ENCODE measurements at places on chromosomes 16 and 17.

DNA sequence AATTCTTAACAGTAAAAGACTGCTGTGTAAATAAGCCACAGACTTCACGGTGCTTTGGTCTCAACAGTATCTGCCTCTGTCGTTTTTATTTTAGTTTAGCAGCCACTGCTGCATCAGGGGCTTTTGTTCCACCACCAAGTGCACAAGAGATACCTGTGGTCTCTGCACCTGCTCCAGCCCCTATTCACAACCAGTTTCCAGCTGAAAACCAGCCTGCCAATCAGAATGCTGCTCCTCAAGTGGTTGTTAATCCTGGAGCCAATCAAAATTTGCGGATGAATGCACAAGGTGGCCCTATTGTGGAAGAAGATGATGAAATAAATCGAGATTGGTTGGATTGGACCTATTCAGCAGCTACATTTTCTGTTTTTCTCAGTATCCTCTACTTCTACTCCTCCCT is 7.9 kb downstream of the HERPUD1 start:
- DNase-seq, result no peak

GRCh38 chr17:60095830-60096229 is 17.1 kb upstream of the HEATR6 start:
- no peak for DNase-seq

- no peak for DNase-seq
Observed at GRCh38 chr17:63976702-63977101, 4.0 kb upstream of the SCN4A start.

- no peak for DNase-seq
Observed at GRCh38 chr17:41664587-41665565, 23.8 kb upstream of the EIF1 start.

GRCh38 chr17:81930142-81931125 is 2.9 kb upstream of the MAFG start:
- DNase-seq, result no peak

GRCh38 chr17:50668025-50668837 is 33.5 kb downstream of the ABCC3 start:
- DNase-seq, result no peak

DNA sequence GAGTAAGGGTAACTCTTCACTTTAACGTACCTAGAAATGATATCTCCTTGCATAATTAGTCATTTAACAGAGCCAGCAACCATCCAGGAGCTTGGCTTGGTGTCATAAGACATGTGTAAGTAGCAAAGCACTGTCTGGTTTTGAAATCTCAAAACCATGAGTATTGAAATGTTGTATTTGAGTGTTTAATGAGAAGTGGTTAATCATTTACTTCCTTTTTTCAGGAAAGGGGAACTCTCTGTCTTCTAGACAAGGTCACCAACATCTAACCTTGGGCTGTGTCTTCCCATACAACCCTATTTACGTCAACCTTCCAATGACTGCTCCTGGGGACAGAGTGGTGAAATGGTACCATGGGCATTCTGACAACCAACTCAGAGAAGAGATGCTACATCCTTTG is 27.1 kb downstream of the PMP22 start:
- DNase-seq, result no peak

GRCh38 chr17:36566081-36566480 is 21.4 kb downstream of the GGNBP2 start:
- no peak for DNase-seq

DNA sequence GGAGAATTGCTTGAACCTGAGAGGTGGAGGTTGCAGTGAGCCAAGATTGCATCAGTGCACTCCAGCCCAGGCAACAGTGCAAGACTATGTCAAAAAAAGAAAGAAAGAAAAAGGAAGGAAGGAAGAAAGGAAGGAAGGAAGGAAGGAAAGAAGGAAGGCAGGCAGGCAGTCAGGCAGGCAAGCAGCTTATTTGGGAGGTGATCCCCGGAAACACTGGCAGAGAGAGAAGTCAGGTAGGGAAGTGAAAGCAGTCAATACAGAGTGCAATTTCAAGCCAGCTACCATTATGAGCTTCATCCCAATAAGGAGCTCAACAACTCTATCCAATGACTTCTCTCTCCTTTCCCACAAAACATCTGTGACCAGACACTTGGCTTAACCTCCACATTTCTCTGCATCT is 83.0 kb upstream of the TBC1D3K start:
- DNase-seq, result no peak

- no peak for DNase-seq
Observed at GRCh38 chr16:55542459-55543082, 23.9 kb upstream of the CAPNS2 start.

DNA sequence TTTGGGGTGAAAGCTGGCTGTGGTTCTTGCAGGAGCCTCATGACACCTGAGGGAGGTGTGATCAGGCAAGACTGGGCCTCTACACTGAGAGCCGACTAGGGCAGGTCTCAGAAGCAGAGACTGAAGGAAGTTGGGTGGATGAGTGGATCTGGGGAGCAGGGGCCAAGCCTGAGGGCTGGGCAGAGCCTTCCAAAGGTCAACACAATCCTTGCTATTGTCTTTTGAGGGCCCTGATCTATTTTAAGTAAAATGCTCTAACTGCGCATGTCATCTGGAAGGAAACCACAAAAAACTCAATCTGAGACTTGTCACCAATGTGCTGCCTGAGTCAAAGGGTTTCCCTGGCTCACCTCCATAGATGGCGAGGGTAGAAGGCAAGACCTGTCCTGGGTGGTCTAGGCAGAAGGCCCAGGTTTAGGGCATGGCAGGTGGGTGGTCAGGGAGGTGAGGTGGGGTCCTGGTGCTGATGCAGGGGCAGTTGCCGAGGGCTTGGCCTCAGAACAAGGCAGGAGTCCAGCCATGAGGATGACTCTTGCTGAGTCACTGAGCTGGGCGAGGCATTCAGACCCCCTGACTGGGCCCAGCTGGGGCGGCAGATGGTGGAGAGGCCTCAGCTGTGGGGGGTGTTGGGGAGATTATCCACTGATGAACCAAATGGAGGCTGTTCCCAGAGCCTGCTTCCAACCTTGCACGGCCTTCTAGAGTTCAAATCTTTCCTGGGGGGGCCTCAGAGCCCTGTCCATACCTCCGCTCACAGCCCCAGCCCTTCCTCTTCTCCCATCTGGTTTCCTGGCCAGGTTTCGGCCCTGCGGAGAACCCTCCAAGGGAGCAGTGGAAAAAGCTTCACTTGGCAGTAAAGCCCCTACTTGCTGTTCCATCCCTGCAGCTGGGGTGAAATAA is 5.1 kb downstream of the MVP start:
- no peak for DNase-seq

- no peak for DNase-seq
Observed at GRCh38 chr16:13896543-13897182, 23.3 kb upstream of the ERCC4 start.

- no peak for DNase-seq
Observed at GRCh38 chr17:42521666-42522262, 14.3 kb upstream of the NAGLU start.

GRCh38 chr17:48961516-48962233 is 6.7 kb downstream of the GIP start:
- DNase-seq, result no peak

- no peak for DNase-seq
Observed at GRCh38 chr17:40326832-40327199, 17.8 kb downstream of the RARA start.

DNA sequence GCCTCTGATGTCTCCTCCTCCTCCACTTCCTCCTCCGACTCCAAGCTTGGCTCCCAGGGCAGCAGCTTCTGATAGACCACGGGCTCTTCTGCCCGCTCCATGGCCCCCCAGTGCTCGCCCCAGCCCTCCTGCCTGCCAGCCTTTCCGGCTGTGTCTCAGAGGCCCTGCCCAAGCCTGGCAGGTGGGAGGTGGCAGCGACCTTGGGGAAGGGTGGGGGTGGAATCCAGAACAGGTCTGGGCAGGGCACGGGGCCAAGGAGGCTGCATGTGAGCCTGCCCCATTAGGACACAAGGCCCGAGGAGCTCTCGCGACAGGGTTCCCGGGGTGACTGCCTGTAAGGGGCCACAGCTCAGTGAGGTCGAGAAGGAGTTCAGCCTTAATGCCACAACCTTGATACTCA is at the start of gene GGT6:
TSS of gene GGT6 (minus strand) at position 157 of the 400 bp plus-strand sequence. CDS start at position 101, 56 bp downstream.
- DNase-seq, result no peak

DNA sequence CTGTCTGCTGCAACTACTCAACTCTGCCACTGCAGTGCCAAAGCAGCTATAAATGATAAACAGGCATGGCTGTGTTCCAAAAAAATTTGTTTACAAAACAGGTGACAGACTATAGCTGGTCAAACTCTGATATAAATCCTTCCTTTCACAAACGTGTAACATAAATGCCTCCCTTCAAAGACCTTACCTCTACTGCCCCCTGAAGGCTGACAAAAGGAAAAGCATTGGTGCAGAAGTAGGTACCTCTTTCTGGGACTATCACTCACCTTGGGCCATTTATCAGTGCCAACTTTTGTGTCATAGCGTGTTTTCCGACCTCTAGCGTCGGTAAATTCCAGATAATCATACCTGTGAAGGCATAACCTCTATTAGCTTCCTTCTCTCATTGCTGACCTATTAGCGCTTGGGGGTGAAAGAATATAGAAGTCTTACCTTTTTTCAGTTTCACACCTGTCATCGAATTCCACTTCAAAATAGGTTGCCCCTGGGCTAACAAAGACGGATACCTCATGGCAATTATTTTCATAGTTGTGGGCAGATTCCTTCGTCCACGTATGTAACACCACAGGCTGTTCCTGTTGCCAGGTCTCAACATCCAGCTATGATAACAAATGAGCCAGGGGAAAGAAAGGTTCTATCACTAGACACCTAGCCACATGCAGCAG is 67.9 kb downstream of the ZZEF1 start:
- DNase-seq, result no peak

DNA sequence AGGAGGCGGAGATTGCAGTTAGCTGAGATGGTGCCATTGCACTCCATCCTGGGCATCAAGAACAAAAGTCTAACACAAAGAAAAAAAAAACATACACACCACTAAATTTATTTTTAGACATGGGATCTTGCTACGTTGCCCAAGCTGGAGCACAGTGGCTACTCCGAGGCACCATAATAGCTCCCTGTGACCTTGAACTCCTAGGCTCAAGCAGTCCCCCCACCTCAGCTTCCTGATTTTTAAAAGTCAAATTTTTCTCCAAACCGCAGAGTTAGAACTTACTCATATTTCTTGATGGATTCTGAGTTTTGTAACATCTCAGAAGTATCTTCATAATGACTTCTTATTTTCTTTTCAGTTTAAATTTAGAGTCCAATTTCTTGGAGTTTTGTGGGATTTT is 3.4 kb downstream of the CMTM4 start:
- DNase-seq, result no peak

DNA sequence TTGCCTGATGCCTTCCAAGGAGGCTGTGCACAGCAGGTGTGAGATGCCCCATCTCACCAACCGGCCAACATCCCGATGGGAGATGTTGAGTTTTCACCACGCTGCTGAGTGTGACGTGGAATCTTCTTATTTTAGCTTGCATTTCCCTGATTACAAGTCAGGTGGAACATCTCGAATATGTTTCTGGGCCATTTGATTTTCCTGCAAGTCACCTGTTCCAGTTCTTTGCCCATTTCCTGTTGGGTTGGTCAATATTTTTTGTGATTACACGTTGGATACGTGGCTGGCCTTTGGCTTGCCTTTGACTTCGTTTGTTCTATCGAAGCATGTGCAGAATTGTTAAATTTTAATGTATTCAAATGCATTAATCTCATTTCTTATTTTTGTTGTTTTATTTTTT is 8.3 kb upstream of the CDH15 start:
- DNase-seq, result no peak

DNA sequence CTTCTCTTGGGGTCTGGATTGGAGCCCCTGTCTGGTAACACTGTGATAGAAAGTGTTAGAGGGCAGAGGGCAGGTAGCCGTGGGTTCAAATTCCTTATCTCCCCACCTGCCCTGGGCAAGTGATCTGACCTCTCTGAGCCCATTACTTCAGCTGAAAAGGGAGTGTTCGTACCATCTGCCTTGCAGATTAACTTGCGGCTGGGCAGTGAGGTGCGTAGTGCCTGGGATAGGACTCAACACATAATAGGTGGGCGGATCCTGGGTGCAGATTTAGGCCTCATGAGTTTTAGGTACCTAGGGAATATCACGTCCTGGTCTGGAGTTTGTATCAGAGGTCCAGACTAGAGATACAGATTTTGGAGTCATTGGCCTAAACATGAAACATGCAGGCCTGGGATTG is 329.6 kb downstream of the CPPED1 start:
- no peak for DNase-seq

DNA sequence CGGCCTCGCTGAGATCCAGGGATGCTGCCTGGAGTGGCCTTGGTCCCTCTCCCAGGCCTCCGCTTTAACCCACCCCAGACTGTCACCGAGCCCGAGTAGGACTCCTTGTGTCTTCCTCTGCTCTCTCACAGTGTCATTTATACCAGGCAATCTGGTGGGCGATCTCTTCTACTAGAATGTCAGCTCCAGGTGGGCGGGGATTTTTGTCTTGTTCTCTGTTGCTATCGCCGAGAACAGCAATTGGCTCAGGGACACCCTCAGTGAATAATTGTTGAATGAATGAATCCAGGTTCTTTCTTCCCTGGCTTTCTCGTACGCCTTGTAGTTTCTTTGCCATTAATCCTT is 591 bp downstream of the DHX38 start:
- no peak for DNase-seq

GRCh38 chr17:51647826-51648225 is 387.5 kb downstream of the UTP18 start:
- DNase-seq, result no peak

DNA sequence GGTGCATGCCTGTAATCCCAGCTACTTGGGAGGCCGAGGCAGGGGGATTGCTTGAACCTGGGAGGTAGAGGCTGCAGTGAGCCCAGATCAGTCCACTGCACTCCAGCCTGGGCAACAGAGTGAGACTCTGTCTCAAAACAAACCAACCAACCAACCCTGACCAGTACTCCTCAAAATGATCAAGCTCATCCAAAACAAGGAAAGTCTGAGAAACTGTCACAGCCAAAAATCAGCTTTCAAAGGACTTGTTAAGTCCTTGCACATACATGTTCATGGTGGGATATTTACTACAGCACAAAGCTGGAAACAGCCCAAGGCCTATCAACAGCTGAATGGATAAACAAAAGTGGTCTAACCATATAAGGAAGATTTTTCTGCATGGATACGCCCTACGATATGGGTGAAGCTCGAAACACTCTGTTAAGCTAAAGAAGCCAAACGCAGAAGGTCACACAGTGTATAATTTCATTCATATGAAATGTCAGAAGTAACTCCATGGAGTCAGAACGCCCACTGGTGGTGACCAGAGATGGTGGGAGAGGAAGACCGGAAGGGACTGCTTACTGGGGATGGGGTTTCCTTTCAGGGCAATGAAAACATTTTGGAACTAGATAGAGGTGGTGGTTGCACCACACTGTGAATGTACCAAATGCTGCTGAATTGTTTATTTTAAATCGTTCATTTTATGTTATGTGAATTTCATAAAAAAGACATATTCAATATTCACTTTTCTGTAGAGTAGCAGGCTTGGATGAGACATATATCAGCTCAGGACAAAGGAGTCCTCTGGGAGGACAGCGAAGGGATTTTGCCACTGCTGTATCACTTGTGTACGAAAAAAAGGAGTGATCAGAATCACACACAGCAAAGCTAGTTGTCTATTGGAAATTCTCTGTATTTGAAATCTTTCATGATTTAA is 17.7 kb downstream of the CCL17 start:
- no peak for DNase-seq

GRCh38 chr17:44492706-44493272 is 10.4 kb downstream of the GPATCH8 start:
- no peak for DNase-seq

Measured in T-helper 22 cell (primary cell).